ENCODE measurements at places on chromosomes 3 and 15. TPM values are rescaled to one million over a fixed set of nuclear protein-coding genes. Genes with fewer than 3 reads are reported as not detected.
A peak's percentile ranks its signal among the peaks of the same experiment; 100 is the strongest.

- DNase-seq = no peak
- peaks cover 8% of the 10 kb centered on the region for H3K4me1 ChIP-seq
- H3K4me3 ChIP-seq = no peak overlapping the region
- H3K27me3 ChIP-seq = peaks cover 6% of the 10 kb centered on the region
- no peak overlapping the region for H3K27ac ChIP-seq
These were observed 45.4 kb upstream of the RAF1 start for GRCh38 chr3:12709334-12709733.

GRCh38 chr15:40420793-40421192, 15.2 kb downstream of the IVD start:
- H3K27ac ChIP-seq = no peak overlapping the region
- no peaks in the 10 kb centered on the region for H3K4me1 ChIP-seq
- H3K36me3 ChIP-seq = peaks cover 3% of the 10 kb centered on the region
- DNase-seq = no peak
- no peak overlapping the region for H3K4me3 ChIP-seq

DNA sequence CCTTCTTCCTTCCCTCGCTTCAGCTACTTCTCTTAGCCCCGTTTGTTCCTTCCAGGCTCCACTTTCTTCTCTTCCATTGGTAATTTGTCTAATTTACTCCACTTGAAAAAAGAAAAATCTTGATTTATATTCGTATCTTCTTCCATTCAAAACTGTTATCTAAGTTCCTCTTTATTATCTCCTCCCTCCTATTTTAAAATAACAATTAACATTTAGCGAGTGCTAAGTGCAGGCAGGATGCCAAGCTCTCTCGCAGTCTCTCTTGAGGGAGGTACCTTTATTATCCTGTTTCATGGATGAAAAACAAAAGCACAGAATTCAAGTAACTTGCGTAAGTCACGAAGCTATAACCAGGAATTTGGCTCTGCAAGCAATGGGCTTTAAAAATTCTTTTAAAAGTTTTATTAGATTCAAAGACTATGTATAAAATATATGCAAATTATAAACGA, 418.9 kb upstream of the NAALADL2 start:
- H3K4me3 ChIP-seq = peak overlapping the region; percentile 92
- H3K27ac ChIP-seq = peak overlapping the region; percentile 95
- H3K4me1 ChIP-seq = peaks cover 8% of the 10 kb centered on the region
- H3K36me3 ChIP-seq = no peaks in the 10 kb centered on the region

- no peaks in the 10 kb centered on the region for H3K36me3 ChIP-seq
- DNase-seq = peak; percentile 31
- H3K4me1 ChIP-seq = peaks cover 4% of the 10 kb centered on the region
- no peak overlapping the region for H3K27ac ChIP-seq
- peaks cover 3% of the 10 kb centered on the region for H3K27me3 ChIP-seq
These were observed 69.3 kb upstream of the SMAD3 start for GRCh38 chr15:66996094-66996493.

- DNase-seq = no peak
- no peaks in the 10 kb centered on the region for H3K27me3 ChIP-seq
- H3K36me3 ChIP-seq = no peaks in the 10 kb centered on the region
- H3K4me3 ChIP-seq = no peak overlapping the region
- no peaks in the 10 kb centered on the region for H3K4me1 ChIP-seq
These were observed 329.1 kb downstream of the VPS13C start for GRCh38 chr15:61731099-61731498.

DNA sequence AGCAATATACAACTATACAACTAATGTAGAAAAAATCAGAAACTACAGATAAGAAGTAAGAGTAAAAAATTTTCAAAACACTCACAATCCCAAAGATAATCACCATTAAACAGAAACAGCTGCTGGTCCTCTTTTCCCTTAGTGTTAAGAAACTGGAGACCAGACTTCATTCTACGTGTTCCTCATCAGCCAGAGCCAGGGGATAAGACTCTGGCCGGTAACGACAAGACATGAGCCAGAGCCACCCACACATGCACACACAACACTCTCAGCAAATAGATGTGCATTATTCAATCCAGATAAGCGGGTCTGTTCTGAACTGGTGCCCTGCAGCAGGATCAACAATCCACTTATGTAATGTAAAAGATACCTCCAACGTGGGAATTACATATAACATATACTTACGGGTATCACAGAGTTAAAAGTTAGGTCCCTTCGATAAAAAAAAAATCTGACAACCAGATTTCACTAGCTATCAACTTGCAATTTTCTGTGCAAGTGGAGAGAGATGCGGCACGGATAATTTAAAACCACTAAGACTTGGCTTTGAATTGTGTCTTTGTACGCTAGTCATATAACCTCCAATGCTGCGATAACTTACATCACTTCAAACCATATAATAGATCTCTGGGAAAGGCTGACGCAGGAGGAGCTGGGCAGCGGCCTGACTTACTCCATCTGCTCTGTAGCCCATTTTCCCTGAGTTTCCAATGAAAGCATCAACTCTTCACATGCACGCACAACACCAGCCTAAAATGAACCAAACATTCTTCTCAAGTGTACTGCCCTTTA, 17.8 kb downstream of the PRICKLE2 start:
- H3K27ac ChIP-seq = no peak overlapping the region
- H3K36me3 ChIP-seq = no peaks in the 10 kb centered on the region
- peak; percentile 82 for DNase-seq
- H3K27me3 ChIP-seq = no peaks in the 10 kb centered on the region
- H3K4me1 ChIP-seq = peaks cover 14% of the 10 kb centered on the region
- H3K4me3 ChIP-seq = no peak overlapping the region

- H3K27me3 ChIP-seq = no peaks in the 10 kb centered on the region
- H3K4me1 ChIP-seq = peaks cover 29% of the 10 kb centered on the region
- H3K27ac ChIP-seq = no peak overlapping the region
- peak; percentile 53 for DNase-seq
These were observed 66.5 kb upstream of the FNDC3B start for GRCh38 chr3:171972871-171973348.

- H3K36me3 ChIP-seq = peaks cover 48% of the 10 kb centered on the region
- no peaks in the 10 kb centered on the region for H3K4me1 ChIP-seq
- no peak overlapping the region for H3K4me3 ChIP-seq
- H3K27ac ChIP-seq = no peak overlapping the region
These were observed 30.6 kb downstream of the TKT start for GRCh38 chr3:53225181-53225580.

- DNase-seq = no peak
- no peak overlapping the region for H3K4me3 ChIP-seq
- peaks cover 9% of the 10 kb centered on the region for H3K27me3 ChIP-seq
These were observed 60.8 kb downstream of the IL16 start for GRCh38 chr15:81257435-81257834.

GRCh38 chr15:32886459-32886858, 168.7 kb downstream of the GREM1 start:
- no peak for DNase-seq
- no peak overlapping the region for H3K4me3 ChIP-seq
- no peaks in the 10 kb centered on the region for H3K36me3 ChIP-seq
- no peaks in the 10 kb centered on the region for H3K27me3 ChIP-seq
- no peaks in the 10 kb centered on the region for H3K4me1 ChIP-seq

DNA sequence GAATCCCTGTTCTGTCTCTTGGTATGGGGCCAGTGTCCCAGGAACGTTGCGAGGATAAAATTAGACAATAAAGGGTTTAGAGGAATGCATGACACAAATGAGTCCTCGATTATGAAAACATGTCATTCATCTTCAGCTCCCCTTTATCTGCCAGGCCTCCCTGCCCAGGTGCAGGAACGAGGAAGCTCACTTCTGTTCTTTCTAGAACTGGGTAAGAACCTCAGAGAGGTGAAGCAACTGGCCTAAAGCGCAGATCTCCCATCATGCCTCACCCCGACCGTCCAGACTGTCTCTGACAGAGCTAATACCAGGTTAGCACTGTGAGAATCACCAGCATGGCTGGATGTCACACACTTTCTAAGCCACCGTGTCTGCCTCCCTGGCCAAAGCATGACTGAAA, 1.5 kb upstream of the ITIH1 start:
- DNase-seq = no peak
- no peaks in the 10 kb centered on the region for H3K36me3 ChIP-seq
- no peak overlapping the region for H3K4me3 ChIP-seq

- peak; percentile 76 for DNase-seq
- no peak overlapping the region for H3K4me3 ChIP-seq
- no peaks in the 10 kb centered on the region for H3K36me3 ChIP-seq
- no peak overlapping the region for H3K27ac ChIP-seq
- H3K27me3 ChIP-seq = peaks cover 7% of the 10 kb centered on the region
- peaks cover 5% of the 10 kb centered on the region for H3K4me1 ChIP-seq
These were observed 28.6 kb upstream of the CLSTN2 start for GRCh38 chr3:139906418-139906817.

DNA sequence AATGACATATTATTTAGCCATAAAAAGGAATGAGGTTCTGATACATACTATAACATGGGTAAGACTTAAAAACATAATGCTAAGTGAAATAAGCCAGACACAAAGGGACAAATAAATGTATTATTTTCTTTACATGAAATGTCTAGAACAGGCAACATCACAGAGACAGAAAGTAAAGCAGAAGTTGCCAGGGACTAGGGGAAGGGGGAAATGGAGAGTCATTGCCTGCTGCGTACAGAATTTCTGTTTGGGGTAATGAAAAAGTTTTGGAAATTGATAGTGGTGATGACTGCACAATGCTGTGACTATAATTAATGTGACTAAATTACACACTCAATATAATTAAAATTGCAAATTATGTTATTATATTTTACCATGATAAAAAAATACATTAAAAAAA, 99.9 kb downstream of the ANO10 start:
- H3K27ac ChIP-seq = no peak overlapping the region
- H3K27me3 ChIP-seq = no peaks in the 10 kb centered on the region
- peaks cover 9% of the 10 kb centered on the region for H3K4me1 ChIP-seq
- H3K4me3 ChIP-seq = no peak overlapping the region
- no peaks in the 10 kb centered on the region for H3K36me3 ChIP-seq

GRCh38 chr15:56795502-56795901, 62.2 kb upstream of the ZNF280D start:
- H3K27me3 ChIP-seq = no peaks in the 10 kb centered on the region
- no peak overlapping the region for H3K4me3 ChIP-seq
- DNase-seq = no peak
- peaks cover 8% of the 10 kb centered on the region for H3K4me1 ChIP-seq

DNA sequence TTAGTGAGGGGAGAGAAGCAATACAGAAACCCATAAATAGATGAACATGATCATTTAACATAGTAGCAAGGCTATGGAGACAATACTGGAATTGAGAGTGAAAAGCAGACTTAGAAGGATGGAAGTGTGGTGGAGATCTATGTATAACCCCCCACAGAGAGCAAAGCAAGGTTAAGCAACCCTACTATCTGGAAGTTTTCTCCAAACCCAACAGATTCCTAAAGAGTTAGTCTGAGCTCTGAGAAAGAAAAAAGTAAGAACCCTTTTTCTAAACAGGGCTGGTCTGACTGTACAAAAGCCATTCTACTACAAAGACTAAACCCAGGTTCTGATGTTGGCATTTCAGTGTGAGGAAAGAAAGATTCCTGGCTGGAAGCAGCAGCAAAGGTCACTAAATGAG, 153.2 kb downstream of the WNT5A start:
- no peak overlapping the region for H3K4me3 ChIP-seq
- peaks cover 40% of the 10 kb centered on the region for H3K4me1 ChIP-seq
- DNase-seq = peak; percentile 72
- no peaks in the 10 kb centered on the region for H3K36me3 ChIP-seq

GRCh38 chr3:4426261-4426781, 40.7 kb downstream of the SUMF1 start:
- no peak overlapping the region for H3K4me3 ChIP-seq
- peak overlapping the region; percentile 80 for H3K27ac ChIP-seq
- peak; percentile 46 for DNase-seq
- no peaks in the 10 kb centered on the region for H3K36me3 ChIP-seq
- no peaks in the 10 kb centered on the region for H3K27me3 ChIP-seq

- peaks cover 15% of the 10 kb centered on the region for H3K4me1 ChIP-seq
- peak within 1 kb of the TSS; percentile 89 for H3K27ac ChIP-seq
- peak; percentile 39 for DNase-seq
- H3K36me3 ChIP-seq = no peaks in the 10 kb centered on the region
- peak within 1 kb of the TSS; percentile 95 for H3K4me3 ChIP-seq
These were observed at the start of gene AVEN for GRCh38 chr15:34038871-34039789. Gene AVEN (minus strand): TSS chr15:34039204. CDS start chr15:34039046, 158 bp downstream.

GRCh38 chr3:112889357-112889756, 42.7 kb upstream of the CD200R1L start:
- DNase-seq = peak; percentile 40
- H3K27me3 ChIP-seq = no peaks in the 10 kb centered on the region
- peaks cover 2% of the 10 kb centered on the region for H3K4me1 ChIP-seq
- no peak overlapping the region for H3K4me3 ChIP-seq

GRCh38 chr3:15279205-15279604, 53.2 kb downstream of the SH3BP5 start:
- H3K27me3 ChIP-seq = no peaks in the 10 kb centered on the region
- no peak overlapping the region for H3K4me3 ChIP-seq
- no peak overlapping the region for H3K27ac ChIP-seq
- peaks cover 22% of the 10 kb centered on the region for H3K4me1 ChIP-seq
- peaks cover 2% of the 10 kb centered on the region for H3K36me3 ChIP-seq
- DNase-seq = no peak

The NANOGP8 gene
- total RNA-seq = not detected

The CAND2 gene
- 3.8 TPM for total RNA-seq

The TTLL13 gene
- 0.14 TPM for total RNA-seq

The ZNF80 gene
- not detected for total RNA-seq

The C3orf49 gene
- not detected for total RNA-seq

The YEATS2 gene
- 45.3 TPM for total RNA-seq

The FOXB1 gene
- 1.3 TPM for total RNA-seq

The ADIPOQ gene
- total RNA-seq = not detected

The MME gene
- total RNA-seq = 55.5 TPM

Measured in astrocyte (in vitro differentiated cells and primary cell).